Activated CD4-positive, alpha-beta T cell treated with anti-CD3 and anti-CD28 coated beads, Interleukin-2, amount 10 ng/mL, durations not matched to agents 7 days and 5 days (primary cell): ENCODE measurements at places on chromosomes 12 and 14. TPM values are rescaled to one million over a fixed set of nuclear protein-coding genes. Genes with fewer than 3 reads are reported as not detected.

GRCh38 chr14:62084020-62084419 is 321.8 kb downstream of the SNAPC1 start:
- DNase-seq, result no peak

DNA sequence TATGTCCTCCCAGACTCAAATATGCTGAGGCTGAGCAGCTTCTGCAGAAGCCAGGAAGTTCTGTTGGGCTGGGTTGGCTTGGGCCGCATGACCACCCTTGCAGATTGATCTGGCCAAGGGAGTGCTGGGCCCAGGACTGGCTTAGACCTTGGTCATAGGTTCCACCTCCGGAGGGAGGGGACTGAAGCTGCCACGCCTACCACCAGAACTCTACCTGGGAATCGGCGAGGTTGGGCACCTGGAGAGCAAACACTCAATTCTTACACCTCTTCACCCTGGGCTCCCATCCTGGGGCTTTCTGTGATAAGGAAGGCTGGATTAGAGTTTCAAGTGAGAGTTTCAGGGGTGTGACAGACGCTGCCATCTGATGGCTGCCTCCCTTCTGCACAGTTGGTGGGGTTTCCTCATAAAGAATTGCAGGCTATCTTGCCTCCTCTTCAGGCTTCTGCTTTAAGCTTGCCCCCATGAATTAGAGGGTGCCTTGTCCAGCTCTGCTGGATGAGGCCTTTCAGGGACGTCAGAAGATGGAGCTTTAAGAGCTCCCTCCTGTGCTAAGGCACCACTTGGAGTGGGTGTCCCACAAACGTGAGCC is 5.8 kb downstream of the SLC24A4 start:
- DNase-seq, result no peak

DNA sequence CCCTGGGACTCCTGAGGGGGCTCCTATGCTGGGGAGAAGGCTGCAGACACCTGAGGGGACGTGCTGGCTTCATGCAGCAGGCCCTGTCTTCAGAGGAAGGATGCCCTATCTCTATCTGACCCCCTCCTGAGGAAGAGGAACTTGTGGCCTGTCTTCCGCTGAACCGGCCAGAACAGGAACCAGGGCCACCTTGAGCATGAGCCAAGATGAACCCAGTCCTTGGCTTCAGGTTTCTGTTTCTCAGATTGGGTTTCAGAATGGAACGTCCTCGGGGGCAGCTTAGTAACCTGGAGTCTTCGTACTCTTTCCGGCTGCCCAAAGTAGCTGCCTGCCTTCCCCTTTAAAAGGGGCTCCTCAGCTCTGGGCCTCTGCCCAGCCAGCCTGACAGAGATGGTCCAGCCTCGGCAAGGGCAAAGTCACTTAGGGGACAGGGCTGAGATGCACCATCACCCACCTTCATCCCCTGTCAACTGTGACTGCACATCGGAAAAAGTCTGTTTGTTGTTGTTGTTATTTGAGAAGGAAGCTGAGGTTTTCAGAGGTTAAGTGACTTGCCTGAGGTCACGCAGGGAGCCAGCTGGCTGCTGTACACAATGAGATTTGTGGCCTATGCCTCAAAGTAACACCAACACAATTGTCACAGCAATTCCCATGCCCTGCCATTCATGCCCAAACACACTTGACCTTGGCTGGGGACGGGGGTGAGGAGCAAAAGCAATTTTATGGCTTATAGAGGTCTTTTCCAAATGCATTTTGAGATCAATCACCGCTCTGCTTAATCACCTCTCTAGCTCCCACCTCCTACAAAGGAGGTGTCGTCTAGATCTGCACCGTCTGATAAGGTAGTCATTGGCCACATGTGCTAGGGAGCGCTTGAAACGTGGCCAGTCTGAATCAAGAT is 13.4 kb downstream of the ASB2 start:
- peak; percentile 79 for DNase-seq

- no peak for DNase-seq
Observed at GRCh38 chr12:23770202-23770938, 179.1 kb downstream of the SOX5 start.

GRCh38 chr14:99081880-99082279 is 190.1 kb downstream of the BCL11B start:
- no peak for DNase-seq

- DNase-seq, result no peak
Observed at GRCh38 chr12:86137936-86138335, 118.3 kb downstream of the MGAT4C start.

DNA sequence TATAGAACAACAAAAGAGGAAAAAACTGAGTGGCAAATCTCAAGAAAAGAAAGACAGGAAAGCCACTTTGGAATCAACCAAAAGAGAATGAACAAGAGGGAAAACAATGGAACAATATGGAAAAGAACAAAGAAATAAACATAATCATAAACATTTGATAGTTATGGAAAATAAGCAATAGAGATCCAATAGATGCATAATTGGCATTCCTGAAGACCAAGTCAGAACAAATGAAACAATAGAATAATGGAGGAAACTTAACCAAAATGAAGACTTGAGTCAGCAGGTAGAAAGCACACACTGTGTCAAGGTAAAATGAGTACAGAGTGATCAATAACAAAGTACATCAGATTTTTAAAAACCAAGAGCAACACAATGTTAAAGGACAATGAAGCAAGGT is 10.1 kb upstream of the RPS6KA5 start:
- no peak for DNase-seq

- no peak for DNase-seq
Observed at GRCh38 chr12:52063981-52064649, 5.7 kb upstream of the ATG101 start.

- no peak for DNase-seq
Observed at GRCh38 chr12:98504368-98504617, 11.1 kb upstream of the TMPO start.

DNA sequence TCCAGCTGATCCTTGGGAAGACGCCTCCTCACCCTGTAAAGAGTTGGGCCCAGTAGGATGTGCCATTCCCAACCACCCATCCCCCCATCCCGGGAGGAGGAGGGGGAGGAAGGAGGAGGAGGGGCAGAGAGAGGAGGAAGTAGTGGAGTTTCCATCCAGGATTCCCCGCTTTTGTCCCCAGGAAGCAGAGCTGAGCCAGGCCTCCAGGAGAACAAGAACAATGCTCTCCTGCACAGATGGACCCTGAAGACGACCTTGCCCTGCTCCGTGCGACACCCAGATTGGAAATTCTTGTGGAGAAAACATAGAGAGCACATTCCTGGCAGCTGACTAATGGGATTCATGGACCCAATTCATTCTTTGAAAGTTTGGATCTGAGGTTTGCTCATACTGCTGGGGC is 132.3 kb upstream of the CRY1 start:
- DNase-seq, result no peak

DNA sequence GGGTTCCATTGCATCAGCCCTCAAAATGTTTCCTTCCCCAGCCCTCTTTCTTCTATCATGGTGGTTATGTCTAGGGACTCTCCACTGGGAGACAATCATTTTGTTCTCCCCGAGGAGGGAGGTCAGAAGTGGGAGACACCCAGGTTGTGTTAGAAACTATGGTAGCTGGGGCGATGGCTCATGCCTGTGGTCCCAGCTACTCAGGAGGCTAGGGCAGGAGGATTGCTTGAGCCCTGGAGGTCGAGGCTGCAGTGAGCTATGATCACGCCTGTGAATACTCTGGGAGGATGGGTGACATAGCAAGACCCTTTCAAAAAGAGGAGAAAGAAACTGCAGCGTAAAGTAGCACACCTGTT is 13.0 kb upstream of the LRRC23 start:
- DNase-seq, result no peak

- DNase-seq, result no peak
Observed at GRCh38 chr14:32648434-32648833, 290.2 kb upstream of the NPAS3 start.

- DNase-seq, result no peak
Observed at GRCh38 chr12:65593239-65593701, 231.0 kb upstream of the HMGA2 start.

DNA sequence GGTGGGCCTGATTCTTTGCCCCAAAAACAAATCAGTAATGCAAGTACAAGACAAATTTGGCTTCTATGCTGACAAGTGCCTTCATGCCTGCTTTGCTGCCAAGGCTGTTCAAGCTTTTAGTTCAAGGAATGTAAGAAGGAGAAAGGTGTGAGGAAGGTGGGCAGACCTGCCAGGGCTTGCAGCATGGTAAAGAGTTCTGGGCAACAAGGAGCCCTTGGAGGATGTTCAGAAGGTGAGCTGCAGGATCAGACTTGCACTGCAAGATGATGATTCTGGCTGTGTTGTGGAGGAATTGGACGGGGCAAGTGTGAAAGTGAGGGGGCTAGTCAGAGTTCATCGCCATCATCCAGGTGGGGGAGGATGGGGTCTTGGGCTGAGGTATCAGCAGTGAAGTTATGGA is 167.9 kb downstream of the NUAK1 start:
- no peak for DNase-seq

DNA sequence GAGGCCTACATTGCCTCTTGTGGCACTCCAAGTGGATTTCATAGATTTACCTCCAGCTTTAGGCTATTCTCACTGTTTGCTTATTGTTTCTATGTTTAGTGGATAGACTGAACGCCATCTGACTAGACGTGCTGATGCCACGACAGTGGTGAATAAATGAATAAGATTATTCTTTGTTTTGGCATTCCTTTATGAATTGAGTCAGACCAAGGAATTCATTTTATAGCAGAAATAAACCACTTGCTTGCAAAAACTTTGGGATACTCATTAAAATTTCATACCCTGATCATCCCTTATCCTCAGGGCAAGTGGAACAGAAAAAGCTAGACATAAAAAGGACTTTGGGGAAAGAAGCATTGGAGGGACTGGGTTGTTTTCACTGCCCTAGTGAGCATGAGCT is 71.7 kb upstream of the FERMT2 start:
- no peak for DNase-seq

GRCh38 chr14:61098721-61099120 is 117.7 kb downstream of the SLC38A6 start:
- DNase-seq, result no peak

GRCh38 chr14:91420686-91421085 is 3.1 kb upstream of the CCDC88C start:
- DNase-seq, result peak; percentile 5

- peak; percentile 66 for DNase-seq
Observed at GRCh38 chr12:91978143-91978542, 167.5 kb downstream of the BTG1 start.

DNA sequence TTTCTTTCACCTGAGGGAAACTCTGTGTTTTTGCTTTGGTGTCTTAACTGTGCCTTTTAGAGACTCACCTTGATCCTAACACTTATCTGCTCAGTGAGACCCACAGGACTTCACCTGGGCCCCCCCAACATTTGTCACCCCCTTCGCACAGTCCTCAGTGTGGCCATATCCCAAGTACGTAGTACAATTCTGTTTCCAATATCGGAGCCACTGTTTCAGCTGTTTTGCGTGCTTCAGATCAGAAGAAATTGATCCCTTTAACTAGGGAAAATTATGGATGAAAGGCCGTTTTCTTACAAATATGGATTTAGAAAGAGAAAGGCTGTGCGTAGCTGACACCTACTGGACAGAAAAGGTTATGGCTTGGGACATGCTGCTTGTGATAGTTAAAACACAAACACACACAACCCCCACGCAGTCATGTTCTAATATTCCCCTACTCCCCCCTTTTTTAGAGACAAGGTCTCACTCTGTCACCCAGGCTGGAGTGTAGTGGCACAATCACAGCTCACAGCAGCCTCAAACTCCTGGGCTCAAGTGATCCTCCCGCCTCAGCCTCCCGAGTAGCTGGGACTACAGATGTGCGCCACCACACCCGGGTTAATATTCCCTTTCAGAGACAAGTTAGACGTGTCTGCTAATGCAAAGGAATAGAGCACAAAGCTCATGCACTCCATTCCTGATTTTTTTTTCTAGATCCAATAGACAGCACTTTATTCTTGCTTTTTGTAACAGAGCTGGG is 3.6 kb upstream of the SLC7A8 start:
- DNase-seq, result peak; percentile 39

GRCh38 chr14:69055999-69056788 is 77.1 kb upstream of the ACTN1 start:
- no peak for DNase-seq

GRCh38 chr12:51349026-51349425 is 2.5 kb upstream of the CELA1 start:
- DNase-seq, result no peak

- DNase-seq, result no peak
Observed at GRCh38 chr12:93573552-93574223, 1.2 kb downstream of the SOCS2 start.

DNA sequence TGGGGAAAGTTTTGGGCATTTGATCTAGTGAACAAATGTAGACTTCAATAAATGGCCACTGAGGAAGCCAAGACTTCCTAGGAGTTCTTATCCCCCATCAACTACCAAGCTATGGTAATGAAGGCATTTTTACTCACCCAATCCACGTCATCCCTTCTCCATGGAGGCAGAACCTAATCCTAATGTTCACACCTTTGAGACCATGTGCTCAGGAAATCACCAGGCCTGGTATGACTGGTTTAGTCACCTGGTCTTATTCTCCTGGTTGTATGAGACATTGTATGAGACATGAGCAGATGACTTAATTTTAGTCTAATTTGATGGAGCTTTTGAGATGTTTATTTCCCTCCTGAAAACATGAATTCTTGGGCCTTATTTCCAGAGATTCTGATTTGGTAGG is 88.6 kb downstream of the PAX9 start:
- no peak for DNase-seq

DNA sequence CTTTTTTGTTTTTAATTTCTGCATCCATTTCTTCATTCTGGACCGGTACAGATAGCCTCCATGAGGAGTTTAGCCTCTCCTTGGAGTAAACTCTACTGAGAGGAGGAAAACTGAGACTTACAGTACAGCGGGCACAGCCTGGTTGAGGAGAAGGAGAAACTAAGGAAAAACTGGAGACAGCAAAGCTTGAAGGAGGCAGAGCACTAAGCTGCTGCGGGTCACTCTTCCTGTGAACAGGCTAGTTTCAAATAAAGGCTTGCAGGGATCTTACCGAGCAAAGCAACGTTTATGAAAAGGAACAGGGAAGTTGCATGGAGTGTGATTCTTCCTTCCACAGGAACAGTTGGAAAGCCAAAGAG is 348 bp upstream of the SSTR1 start:
- DNase-seq, result no peak

DNA sequence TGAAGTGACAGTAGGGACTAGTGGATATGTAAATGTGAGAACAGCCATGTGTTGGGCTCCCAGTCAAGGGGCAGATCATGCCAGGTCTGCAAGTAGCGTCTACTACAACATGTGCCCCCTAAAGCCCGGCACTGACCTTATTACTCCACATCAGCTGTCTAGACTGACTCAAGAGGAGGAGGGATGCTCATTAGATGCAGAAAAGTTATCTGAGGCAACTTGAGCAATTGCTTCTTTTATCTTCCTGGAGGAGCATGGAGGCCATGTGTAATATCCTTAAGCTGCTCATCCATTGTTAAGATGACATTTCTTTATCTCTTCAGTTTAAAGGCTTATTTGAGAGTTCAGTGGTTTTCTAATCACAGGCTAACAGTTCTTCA is 404.7 kb upstream of the FLRT2 start:
- no peak for DNase-seq

Gene DTX3
- total RNA-seq, result 16.5 TPM

Gene PTHLH
- total RNA-seq, result not detected

Gene OTX2
- not detected for total RNA-seq

Gene ACSM4
- not detected for total RNA-seq

Gene CCDC175
- total RNA-seq, result not detected

Gene ADSS1
- total RNA-seq, result 0.81 TPM

Gene MAP3K9
- total RNA-seq, result 4.8 TPM

Gene CD69
- total RNA-seq, result 82.4 TPM

Gene TSPAN19
- not detected for total RNA-seq

Gene NANOG
- not detected for total RNA-seq

Gene KHNYN
- total RNA-seq, result 71.5 TPM

Gene FBLN5
- total RNA-seq, result 4.1 TPM

Gene OASL
- 28.5 TPM for total RNA-seq

Gene MED6
- total RNA-seq, result 52.9 TPM

Gene ABCC9
- total RNA-seq, result not detected

Gene HNRNPC
- 684 TPM for total RNA-seq

Gene GNB3
- not detected for total RNA-seq

Gene GALNT9
- total RNA-seq, result not detected
